Fibroblast of skin of scalp (primary cell): ENCODE measurements at places on chromosomes 1 and 21.

DNA sequence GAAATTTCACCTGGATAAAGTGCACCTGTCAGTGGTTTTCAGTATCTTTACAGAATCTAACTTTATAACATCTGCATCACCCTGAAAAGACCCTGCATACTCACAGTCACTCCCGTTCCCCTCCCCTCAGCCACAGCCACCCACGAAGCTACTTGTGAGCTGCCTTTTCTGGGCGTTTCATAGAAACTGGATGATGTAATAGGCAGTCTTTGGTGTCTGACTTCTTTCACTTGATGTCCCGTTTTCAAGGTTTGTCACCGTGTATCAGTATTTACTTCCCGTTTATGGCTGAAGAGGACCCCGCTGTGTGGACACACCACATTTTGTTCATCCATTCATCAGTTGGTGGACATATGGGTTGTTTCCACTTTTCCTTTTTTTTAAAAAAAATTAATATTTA lies 47.8 kb upstream of the LRRC3 start:
- no peak for DNase-seq

DNA sequence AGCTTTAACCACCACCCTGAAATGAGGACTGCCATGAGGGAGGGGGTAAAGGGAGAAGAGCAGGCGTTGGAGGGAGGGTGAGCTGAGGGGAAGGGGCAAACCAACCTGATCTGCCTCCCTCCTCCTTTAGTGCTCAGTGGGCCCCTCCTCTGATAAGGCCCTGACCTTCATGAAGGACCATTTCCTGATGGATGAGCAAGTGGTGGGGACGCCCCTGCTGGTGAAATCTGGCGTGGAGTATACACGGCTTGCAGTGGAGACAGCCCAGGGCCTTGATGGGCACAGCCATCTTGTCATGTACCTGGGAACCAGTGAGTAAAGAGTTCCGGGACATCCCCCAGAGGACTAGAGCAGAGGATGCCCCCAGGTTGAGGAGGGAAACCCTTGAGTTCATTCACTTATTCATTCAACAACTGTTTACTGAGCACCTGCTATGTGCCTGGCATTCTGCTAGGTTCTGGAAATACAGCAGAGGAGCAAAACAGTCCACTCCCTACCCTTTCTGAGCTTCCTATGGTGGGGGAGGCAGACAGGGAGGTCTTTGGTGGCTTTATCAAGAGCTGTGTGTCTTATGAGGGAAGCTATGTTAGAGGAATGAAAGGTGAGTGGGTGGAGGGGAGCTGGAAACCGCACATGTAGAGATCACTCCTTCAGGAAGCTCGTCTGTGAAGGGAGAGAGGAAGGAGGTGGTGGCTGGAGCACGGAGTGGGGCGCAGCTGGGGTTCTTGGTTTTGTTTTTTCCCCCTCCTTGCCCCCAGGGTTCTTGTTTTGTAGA lies 19.5 kb downstream of the SEMA4A start:
- no peak for DNase-seq

GRCh38 chr1:64478594-64479470 lies 8.9 kb downstream of the CACHD1 start:
- DNase-seq: no peak

DNA sequence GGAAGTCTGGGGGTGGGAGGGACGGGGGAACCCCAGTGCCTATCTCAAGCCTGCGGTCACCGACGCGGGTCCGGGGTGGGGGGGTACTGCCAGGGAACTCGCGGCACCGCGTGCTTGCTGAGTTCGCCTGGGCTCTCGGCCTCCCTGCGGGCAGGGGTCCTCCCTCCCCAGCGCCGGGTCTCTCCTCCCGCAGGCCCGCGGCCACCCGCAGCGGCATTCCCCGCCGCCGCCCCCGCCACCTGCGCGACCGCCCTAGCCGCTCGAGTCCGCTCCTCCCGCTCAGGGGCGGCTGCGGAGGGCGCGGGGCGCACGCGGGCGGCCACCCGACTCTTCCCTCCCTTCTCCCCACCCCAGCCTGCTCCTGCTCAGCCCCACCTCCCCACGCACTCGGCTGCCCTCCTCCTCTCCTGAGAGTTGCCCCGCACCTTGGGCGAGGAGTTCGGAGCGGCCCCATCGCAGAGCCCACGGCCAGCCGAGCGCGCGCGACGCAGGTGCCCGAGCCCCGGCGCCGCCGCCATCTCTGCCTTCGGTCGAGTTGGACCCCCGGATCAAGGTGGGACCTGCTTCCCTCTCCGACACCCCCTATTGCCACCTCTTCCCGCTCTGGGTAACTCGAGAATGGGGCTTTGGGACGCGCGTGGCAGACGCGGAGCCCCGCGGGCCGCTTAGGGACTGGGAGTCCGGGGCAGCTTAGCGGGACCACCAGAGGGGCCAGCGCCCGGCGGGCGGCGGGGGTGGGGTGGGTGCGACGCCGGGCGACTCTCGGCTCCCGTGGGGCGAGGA lies 105.0 kb downstream of the LEPR start:
- no peak for DNase-seq

GRCh38 chr1:244494653-244495052 lies 33.6 kb downstream of the CATSPERE start:
- no peak for DNase-seq

DNA sequence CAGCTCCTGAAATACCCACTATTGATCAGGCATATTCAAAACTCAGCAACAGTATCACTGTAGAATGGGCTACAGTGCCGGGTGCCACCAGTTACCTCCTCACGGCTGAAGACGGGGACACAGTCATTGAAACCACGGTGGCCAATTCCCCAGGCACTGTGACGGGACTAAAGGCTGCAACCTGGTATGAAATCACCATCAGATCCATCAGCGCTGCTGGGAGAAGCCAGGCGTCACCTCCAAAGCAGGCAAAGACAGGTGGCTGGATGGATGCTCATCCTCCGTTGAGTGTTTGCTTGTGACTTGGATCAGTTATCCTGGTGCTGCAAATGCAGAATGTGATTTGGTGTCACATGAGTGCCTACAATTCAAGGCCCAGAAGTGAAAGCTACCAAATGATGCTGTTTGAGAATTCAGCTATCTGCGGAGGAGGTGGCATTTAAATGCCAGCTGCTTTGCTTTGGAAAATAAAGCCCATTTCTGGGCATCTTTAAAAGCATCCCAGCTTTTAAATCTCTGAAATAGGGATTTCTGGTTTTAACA lies 5.1 kb downstream of the FNDC7 start:
- no peak for DNase-seq

DNA sequence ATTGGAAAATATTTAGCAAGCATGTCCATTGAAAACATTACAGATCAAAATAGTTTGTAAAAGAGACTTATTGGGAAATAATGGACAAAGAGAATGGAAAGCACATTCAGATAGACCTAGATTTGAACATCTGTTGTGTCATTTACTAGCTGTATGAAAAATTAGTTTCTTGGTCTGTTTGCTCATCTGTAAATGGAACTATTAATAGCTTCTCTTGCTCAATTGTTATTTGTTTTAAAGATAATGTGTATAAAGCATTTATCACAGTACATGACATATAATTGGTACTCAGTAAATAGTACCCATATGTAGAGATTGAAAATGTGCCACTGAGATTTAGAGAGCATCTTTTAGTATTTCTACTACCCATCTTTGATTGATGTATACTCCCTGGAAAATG lies 25.9 kb downstream of the RPAP2 start:
- DNase-seq: no peak

DNA sequence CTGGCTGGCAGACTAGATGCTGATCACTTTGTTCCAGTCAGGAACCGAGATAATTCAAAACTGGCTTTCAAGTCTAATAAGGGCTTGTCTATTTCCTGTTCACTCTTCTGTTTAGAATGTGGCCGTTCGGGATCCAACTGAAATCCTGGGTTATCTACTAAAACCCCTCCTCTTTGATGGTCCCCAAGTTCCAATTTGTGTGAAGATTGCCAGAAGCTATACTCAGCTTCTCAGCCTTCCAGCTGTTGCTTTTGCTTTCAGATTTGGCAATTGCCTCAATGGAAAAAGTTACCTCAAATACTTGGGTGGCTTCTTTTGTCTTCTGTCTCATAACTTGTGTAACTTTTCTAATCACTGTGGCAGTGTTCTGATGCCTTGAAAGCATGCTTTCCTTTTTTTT lies 43.7 kb downstream of the BTBD8 start:
- DNase-seq: no peak
